ENCODE measurements at places on chromosomes 5 and 9. TPM values are rescaled to one million over a fixed set of nuclear protein-coding genes. Genes with fewer than 3 reads are reported as not detected.

The PRXL2C gene
- 10.8 TPM for total RNA-seq

The CNOT6 gene
- 57.1 TPM for total RNA-seq

GRCh38 chr5:141623611-141624010 is 4.8 kb upstream of the DIAPH1 start:
- DNase-seq, result no peak
- no peak overlapping the region for H3K27ac ChIP-seq
- H3K27me3 ChIP-seq, result no peaks in the 10 kb centered on the region
- H3K4me1 ChIP-seq, result no peaks in the 10 kb centered on the region
- H3K4me3 ChIP-seq, result no peak overlapping the region
- peaks cover 49% of the 10 kb centered on the region for H3K36me3 ChIP-seq

- no peaks in the 10 kb centered on the region for H3K27me3 ChIP-seq
- no peak for DNase-seq
- H3K36me3 ChIP-seq, result no peaks in the 10 kb centered on the region
- H3K4me3 ChIP-seq, result no peak overlapping the region
These were observed 80.8 kb downstream of the TLR4 start for GRCh38 chr9:117784996-117785395.

GRCh38 chr5:76602094-76602726 is 21.0 kb downstream of the F2RL2 start:
- peaks cover 19% of the 10 kb centered on the region for H3K4me1 ChIP-seq
- H3K27ac ChIP-seq, result no peak overlapping the region
- H3K36me3 ChIP-seq, result no peaks in the 10 kb centered on the region
- H3K4me3 ChIP-seq, result no peak overlapping the region
- no peaks in the 10 kb centered on the region for H3K27me3 ChIP-seq
- DNase-seq, result no peak

- no peak overlapping the region for H3K4me3 ChIP-seq
- H3K36me3 ChIP-seq, result no peaks in the 10 kb centered on the region
- peaks cover 28% of the 10 kb centered on the region for H3K27me3 ChIP-seq
- no peak overlapping the region for H3K27ac ChIP-seq
These were observed 69.4 kb downstream of the AK8 start for GRCh38 chr9:132808645-132809044.

Data from Calu3 (cell line).